ENCODE measurements at places on chromosomes 5 and 9. TPM values are rescaled to one million over a fixed set of nuclear protein-coding genes. Genes with fewer than 3 reads are reported as not detected.

DNA sequence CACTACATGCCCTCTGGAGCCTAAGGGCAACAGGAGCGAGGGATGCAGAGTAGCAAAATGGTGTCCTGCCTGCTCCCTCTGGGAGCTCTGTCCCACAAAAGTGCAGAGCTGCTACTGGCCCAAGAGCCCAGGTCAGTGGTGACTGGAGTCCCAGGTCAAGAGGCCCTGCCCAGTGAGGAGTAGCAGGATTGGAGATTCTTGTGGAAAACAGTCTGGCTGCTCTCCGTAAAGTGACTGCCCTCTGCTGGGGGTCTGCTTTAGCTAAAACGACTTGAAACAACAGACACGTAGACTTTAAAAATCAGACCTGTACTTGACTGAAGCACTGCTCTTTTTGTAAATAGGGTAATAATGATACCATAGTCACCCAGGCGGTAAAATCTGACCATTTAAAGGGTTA is 917.0 kb downstream of the MAT2B start:
- H3K27me3 ChIP-seq = no peaks in the 10 kb centered on the region
- no peak overlapping the region for H3K4me3 ChIP-seq

GRCh38 chr5:55413644-55414043 is 105.9 kb downstream of the MTREX start:
- H3K27ac ChIP-seq = no peak overlapping the region
- no peak overlapping the region for H3K4me3 ChIP-seq
- H3K36me3 ChIP-seq = no peaks in the 10 kb centered on the region
- H3K4me1 ChIP-seq = no peaks in the 10 kb centered on the region
- DNase-seq = no peak

Gene PTCH1
- 10.1 TPM for total RNA-seq

DNA sequence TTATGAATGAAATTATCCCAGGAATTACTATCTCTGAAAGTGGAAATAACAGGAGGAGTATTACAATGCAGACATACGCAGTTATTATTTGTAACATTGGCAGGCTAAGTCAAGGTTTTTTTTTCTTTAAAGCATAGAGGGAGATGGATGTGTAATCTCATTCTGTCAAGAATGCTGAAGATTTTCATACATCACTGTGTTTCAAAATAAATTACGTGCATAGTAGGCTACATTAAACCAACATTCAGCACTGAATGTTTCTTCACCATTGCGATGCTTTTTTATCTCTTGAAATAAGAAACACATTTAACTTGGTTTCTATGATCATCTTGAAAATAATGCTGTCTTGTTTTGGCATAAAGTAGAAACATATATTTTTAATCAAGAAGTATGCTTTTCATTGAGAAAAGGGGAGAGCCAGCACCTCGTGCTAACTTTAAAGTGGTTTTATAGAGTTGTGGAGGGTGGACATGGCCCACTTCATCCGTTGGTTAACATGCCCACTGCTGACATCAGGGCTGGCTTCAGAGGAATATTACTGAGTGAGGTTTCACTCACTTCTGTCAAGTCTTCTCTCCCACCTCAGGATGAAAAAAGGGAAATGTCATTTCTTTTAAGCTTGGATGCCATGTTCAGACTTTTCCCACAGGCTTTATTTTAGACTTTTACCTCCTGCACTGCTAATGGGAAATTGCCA is 203.6 kb upstream of the MEF2C start:
- no peaks in the 10 kb centered on the region for H3K27me3 ChIP-seq
- no peak for DNase-seq
- no peak overlapping the region for H3K27ac ChIP-seq
- H3K36me3 ChIP-seq = no peaks in the 10 kb centered on the region
- no peaks in the 10 kb centered on the region for H3K4me1 ChIP-seq

DNA sequence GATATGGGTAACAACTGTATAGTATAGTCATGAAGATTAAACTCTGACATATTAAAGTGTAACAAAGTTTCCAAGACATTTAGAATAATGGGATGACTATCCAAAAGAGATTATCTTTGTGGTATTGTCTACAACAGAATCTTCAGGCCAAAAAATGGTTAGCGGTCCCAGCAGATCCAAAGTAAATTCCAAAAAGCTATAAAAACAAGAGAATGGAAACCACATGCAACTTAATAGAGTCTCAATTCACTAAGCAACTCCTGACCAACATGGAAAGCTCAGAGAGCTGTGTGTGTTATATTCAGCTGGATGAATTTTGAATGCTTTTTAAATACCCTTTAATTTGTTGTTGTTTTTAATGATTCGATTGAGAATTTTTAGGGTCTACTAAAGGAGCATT is 688.2 kb downstream of the CETN3 start:
- H3K36me3 ChIP-seq = no peaks in the 10 kb centered on the region
- no peak overlapping the region for H3K4me3 ChIP-seq
- H3K27me3 ChIP-seq = no peaks in the 10 kb centered on the region
- no peak overlapping the region for H3K27ac ChIP-seq
- no peaks in the 10 kb centered on the region for H3K4me1 ChIP-seq

- H3K27ac ChIP-seq = no peak overlapping the region
- peaks cover 5% of the 10 kb centered on the region for H3K4me1 ChIP-seq
- H3K36me3 ChIP-seq = no peaks in the 10 kb centered on the region
- H3K4me3 ChIP-seq = no peak overlapping the region
- DNase-seq = no peak
These were observed 424.1 kb upstream of the CD180 start for GRCh38 chr5:67620424-67621397.

GRCh38 chr5:138843316-138844124 is 31.6 kb downstream of the LRRTM2 start:
- H3K4me3 ChIP-seq = no peak overlapping the region
- no peak for DNase-seq
- H3K4me1 ChIP-seq = peaks cover 8% of the 10 kb centered on the region
- H3K27ac ChIP-seq = no peak overlapping the region
- H3K27me3 ChIP-seq = no peaks in the 10 kb centered on the region
- no peaks in the 10 kb centered on the region for H3K36me3 ChIP-seq

GRCh38 chr5:158275511-158275910 is 416.6 kb upstream of the CLINT1 start:
- H3K27ac ChIP-seq = no peak overlapping the region
- H3K4me1 ChIP-seq = no peaks in the 10 kb centered on the region
- H3K4me3 ChIP-seq = no peak overlapping the region
- no peaks in the 10 kb centered on the region for H3K27me3 ChIP-seq
- no peaks in the 10 kb centered on the region for H3K36me3 ChIP-seq

DNA sequence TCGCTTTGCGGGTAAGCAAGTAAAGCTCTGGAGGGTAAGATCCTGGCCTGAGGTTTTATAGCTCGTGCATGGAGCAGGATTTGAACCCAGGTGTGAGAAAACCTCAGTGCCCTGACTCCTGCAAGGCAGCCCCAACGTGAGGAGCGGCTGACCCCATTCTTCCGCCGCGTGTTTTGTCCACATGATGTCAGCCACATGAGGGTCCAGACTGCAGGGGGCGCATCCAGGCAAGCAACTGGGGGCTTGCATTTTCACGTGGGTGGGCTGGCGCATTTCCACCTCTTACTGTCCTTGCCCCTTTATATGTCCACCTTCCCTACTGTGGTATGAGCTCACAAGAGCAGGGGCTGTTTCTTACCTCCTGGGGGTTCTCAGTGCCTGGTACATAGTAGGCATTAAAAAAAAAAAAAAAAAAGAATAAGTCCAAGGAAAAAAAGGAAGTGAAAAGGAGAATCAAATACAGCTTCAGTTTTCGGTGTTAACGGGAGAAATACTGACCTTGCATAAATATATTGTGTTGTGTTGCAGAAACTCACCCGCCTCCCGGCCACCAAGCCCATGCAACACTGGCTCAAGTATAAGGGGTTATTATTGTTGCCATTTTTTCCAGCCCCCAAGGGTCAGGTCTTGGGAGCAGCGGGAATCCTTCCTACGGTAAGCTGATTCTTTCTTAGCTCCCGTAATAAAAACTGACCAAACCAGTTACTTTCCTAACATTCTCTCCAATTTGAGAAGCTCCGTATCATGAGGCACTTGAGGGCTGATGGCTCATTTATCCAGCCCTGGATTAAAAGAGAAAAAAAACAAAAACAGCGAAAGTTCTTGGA is 15.0 kb downstream of the TLX3 start:
- H3K4me3 ChIP-seq = no peak overlapping the region
- no peaks in the 10 kb centered on the region for H3K4me1 ChIP-seq
- H3K36me3 ChIP-seq = no peaks in the 10 kb centered on the region
- no peaks in the 10 kb centered on the region for H3K27me3 ChIP-seq
- no peak for DNase-seq

Gene COQ4
- total RNA-seq = 35.5 TPM

- no peak overlapping the region for H3K4me3 ChIP-seq
- H3K36me3 ChIP-seq = peaks cover 2% of the 10 kb centered on the region
- H3K4me1 ChIP-seq = no peaks in the 10 kb centered on the region
- no peak for DNase-seq
- no peaks in the 10 kb centered on the region for H3K27me3 ChIP-seq
These were observed 29.4 kb downstream of the ARHGEF37 start for GRCh38 chr5:149610589-149611255.

GRCh38 chr9:110947491-110948044 is 90.7 kb downstream of the LPAR1 start:
- no peak for DNase-seq
- H3K4me3 ChIP-seq = no peak overlapping the region
- no peaks in the 10 kb centered on the region for H3K27me3 ChIP-seq
- peaks cover 4% of the 10 kb centered on the region for H3K4me1 ChIP-seq

Gene TSSK1B
- total RNA-seq = not detected

GRCh38 chr9:107492381-107492970 is 2.9 kb upstream of the KLF4 start:
- no peak overlapping the region for H3K4me3 ChIP-seq
- H3K27me3 ChIP-seq = no peaks in the 10 kb centered on the region
- no peaks in the 10 kb centered on the region for H3K36me3 ChIP-seq
- H3K4me1 ChIP-seq = peaks cover 2% of the 10 kb centered on the region

DNA sequence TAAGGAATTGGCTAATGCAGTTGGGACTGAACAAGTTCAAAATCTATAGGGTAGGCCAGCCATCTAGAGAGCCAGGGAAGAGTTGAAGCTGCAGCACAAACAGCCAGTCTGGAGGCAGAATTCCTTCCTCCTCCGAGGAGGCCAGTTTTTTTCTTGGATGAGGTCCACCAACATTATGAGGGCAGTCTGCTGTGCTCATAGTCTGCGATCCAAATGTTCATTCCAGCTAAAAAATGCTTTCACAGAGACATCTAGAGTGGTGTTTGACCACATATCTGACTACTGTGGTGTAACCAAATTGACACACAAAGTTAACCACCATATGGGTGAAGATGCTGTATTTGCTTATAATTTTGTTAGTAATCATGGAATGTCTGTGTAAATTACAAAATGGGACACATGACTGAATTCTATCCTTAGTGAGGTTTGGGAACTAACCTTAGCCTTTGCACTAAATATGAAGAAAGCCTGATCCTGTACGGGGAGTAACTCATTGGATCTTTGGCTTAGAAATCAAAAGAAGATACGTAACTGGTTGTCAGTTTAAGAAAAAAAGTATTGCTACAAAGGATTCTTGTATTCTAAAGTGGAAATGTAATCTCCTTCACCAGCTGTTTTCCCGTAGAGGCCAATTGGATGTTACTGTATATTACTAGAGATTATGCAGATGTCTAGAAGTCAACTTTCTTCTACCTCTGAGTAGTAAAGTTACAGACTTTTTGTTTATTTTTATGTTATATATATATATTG is 70.6 kb downstream of the SPIN1 start:
- no peaks in the 10 kb centered on the region for H3K36me3 ChIP-seq
- peaks cover 3% of the 10 kb centered on the region for H3K4me1 ChIP-seq
- no peaks in the 10 kb centered on the region for H3K27me3 ChIP-seq
- H3K4me3 ChIP-seq = no peak overlapping the region

GRCh38 chr5:112230606-112231005 is 188.5 kb downstream of the EPB41L4A start:
- no peak overlapping the region for H3K27ac ChIP-seq
- no peak overlapping the region for H3K4me3 ChIP-seq
- no peak for DNase-seq
- H3K27me3 ChIP-seq = no peaks in the 10 kb centered on the region
- H3K36me3 ChIP-seq = no peaks in the 10 kb centered on the region

GRCh38 chr5:78718824-78719223 is 70.3 kb upstream of the LHFPL2 start:
- H3K4me3 ChIP-seq = no peak overlapping the region
- H3K4me1 ChIP-seq = no peaks in the 10 kb centered on the region
- no peaks in the 10 kb centered on the region for H3K27me3 ChIP-seq
- H3K27ac ChIP-seq = no peak overlapping the region
- no peaks in the 10 kb centered on the region for H3K36me3 ChIP-seq
- DNase-seq = no peak

- H3K4me1 ChIP-seq = no peaks in the 10 kb centered on the region
- no peak for DNase-seq
- H3K36me3 ChIP-seq = no peaks in the 10 kb centered on the region
- no peak overlapping the region for H3K4me3 ChIP-seq
- H3K27ac ChIP-seq = no peak overlapping the region
These were observed 38.2 kb upstream of the SPATA31E1 start for GRCh38 chr9:87844506-87844905.

DNA sequence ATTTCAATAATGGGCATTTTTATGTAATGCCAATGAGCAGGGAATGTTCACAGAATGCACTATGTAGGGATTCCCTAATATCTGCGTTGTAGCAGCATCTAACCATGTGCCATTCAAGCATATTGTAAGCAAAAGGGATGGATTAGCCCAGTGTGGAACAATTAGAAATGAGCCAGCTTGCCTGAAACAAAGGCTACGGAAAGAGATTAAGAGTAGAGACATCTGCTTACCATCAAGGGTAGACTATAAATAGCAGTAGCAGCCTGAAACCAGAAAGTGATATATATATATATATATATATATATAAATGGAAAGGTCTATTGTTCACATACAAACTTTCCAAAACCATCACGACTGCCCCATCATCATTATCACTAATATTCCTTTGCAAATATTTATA is 31.9 kb upstream of the CEP120 start:
- no peak overlapping the region for H3K27ac ChIP-seq
- H3K4me1 ChIP-seq = no peaks in the 10 kb centered on the region
- H3K36me3 ChIP-seq = no peaks in the 10 kb centered on the region
- no peak for DNase-seq

Gene OMD
- 23.6 TPM for total RNA-seq

Gene FAM120AOS
- 44.6 TPM for total RNA-seq

DNA sequence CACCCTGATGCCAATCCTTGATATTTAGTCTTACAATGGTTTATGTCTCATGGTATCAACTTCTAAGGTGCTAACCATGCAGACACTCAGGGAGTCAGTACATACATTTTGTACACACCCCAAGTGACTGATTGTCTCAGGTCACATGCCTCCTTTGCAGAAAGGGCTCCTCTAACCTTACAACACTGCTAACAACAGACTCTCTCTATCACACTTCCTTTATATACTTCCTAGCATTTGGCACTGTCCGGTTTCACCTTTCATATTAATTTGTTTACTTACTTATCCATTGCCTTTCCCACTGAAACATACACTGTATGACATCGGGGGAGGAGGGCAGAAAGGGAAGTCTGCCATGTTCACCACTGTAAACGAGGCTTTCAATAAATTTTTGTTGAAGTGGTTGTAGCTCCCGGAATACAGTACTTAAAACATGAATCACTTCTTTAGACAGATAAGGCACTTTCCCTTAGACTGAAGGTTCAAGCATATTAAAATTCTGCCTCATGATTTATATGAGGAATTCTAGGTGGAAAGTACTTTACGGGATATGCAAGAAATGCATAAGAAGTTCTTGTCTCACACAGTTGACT is 20.6 kb downstream of the EMB start:
- no peak for DNase-seq
- H3K4me1 ChIP-seq = no peaks in the 10 kb centered on the region
- no peaks in the 10 kb centered on the region for H3K36me3 ChIP-seq
- H3K27me3 ChIP-seq = no peaks in the 10 kb centered on the region

Gene WNT8A
- not detected for total RNA-seq

Gene ZNF354C
- total RNA-seq = 9.1 TPM

GRCh38 chr9:118563677-118564076 is 805.6 kb downstream of the BRINP1 start:
- DNase-seq = no peak
- no peaks in the 10 kb centered on the region for H3K36me3 ChIP-seq
- no peaks in the 10 kb centered on the region for H3K4me1 ChIP-seq
- H3K27ac ChIP-seq = no peak overlapping the region
- H3K4me3 ChIP-seq = no peak overlapping the region

Data from ovary (tissue), 10 donors.